ENCODE measurements at places on chromosomes 4 and X.

GRCh38 chr4:54696649-54697048 is 38.9 kb downstream of the KIT start:
- no peak for DNase-seq

GRCh38 chr4:146639506-146639932 is 826 bp downstream of the POU4F2 start:
- DNase-seq: no peak

GRCh38 chr4:127698789-127699200 is 31.4 kb upstream of the SLC25A31 start:
- DNase-seq: no peak

DNA sequence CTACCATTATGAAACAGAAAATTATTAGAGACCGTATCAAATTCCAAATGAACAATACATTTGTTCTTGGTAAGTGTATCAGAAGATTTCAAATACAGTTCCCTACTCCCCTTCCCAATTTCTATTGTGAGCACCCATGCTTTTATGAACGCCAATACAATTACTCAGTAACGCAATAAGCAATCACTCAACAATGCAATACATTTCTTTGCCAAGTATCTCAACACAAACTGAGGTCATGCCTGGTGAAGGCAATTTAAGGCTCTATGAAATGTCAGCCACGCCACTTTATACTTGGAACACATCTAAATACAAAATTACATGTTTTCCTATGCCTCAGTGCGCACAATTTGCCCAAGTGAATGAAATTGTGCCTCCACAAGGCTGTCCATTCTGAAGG is 712 bp downstream of the PNPLA4 start:
- no peak for DNase-seq

DNA sequence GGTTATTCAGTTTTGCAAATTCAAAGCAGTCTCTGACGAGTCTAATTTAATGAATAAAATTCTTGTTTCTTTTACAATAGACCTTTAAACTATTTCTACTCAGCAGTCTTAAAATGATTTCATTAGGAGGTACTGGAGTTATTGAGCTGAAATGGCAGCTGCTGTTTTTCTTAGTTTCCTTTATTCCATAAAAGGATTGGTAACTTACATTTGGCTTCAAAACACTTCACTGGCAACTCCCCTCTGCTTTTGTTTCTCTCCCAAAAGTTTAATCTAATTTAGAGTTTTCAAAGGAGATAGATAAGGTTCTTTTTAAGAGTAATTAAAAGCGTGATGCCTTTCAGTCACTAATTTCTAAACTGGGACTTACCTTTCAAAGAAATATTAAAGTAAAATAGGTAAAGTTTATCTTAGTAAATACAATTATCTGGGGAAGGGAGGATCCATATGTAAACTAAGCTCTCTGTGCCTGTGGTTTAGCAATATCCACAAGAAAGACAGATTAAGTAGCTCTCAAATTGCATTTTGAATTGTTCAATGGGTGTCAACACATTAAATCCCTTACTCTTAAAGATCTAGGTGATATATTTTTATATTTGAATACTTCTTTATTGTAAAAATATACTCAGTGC is 17.1 kb upstream of the PCDH10 start:
- no peak for DNase-seq

DNA sequence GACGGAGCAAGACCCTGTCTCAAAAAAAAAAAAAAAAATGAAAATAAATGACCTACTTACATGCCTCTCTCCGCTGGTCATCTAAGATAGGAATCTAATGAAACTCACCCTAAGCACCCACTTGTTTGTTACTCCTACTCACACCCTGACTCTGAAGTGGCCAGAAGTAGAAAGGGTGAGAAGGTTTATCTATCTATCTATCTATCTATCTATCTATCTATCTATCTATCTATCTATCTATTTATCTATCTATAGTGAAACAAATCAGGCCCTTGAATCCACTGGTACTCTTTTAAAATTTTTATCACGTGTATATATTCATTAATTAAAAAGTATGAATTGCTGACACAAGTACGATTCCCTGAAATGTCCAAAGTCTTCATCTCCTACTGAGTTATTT is 75.2 kb downstream of the SLC10A7 start:
- DNase-seq: no peak

GRCh38 chrX:153409414-153410101 is 1.7 kb upstream of the ZFP92 start:
- DNase-seq: no peak

DNA sequence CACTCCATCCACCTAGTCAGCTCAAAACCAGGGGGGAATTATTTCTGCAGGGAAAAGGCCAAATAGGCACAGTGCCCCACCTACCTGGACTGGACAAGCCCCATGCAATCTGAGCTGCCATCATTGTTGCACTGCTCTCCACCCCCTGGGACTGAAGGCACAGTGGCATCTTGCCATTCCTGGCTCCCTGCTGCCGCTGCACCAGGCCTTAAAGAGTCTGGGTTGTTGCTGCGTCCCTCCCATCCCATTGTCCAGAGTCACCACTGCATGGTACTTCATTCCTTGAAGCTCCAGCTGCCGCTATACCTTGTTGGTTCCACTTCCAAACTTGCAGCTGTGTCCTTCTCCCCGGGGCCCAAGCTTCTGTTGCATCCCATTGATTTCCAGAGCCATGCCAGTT is 629.7 kb downstream of the STIM2 start:
- no peak for DNase-seq

DNA sequence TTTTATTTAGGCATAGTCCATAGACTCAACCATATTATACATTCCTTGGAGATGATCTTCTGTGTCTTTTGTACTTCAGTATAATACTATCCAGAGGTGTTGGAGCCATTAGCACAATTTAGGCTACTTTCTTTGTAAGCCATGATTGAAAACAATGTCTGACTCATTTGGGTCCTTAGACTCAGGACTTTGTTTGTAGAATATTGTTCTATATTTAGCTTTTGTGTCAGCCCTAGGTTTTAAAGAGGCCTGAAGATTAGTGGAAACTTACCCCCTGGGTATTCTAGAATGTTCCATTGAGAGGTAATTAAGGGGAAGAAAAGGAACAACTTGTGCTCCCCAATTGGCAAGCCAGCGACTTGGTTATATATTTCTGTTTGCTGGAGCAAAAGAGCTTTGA is 145.2 kb upstream of the SCML1 start:
- DNase-seq: no peak

GRCh38 chr4:147546349-147546748 is 65.5 kb downstream of the EDNRA start:
- DNase-seq: no peak

DNA sequence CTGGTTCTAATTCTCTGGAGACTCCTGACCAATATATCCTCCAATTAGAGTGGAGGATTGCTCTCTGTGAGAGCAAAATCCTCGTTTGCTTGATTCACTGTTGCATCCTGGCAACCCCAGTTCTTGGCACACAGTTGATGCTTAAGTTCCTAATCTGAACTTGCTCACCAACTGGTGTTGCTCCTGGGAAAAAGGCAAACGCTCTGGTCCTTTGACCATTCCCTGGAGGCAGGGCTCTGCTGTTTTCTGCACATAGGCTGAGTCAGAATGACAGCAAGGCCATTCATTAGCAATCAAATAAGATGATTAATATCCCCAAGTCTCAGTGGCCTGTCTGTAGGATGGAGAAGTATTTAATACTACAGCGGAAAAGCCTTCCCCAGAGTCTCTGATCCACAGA is 172.7 kb upstream of the TBC1D9 start:
- no peak for DNase-seq

DNA sequence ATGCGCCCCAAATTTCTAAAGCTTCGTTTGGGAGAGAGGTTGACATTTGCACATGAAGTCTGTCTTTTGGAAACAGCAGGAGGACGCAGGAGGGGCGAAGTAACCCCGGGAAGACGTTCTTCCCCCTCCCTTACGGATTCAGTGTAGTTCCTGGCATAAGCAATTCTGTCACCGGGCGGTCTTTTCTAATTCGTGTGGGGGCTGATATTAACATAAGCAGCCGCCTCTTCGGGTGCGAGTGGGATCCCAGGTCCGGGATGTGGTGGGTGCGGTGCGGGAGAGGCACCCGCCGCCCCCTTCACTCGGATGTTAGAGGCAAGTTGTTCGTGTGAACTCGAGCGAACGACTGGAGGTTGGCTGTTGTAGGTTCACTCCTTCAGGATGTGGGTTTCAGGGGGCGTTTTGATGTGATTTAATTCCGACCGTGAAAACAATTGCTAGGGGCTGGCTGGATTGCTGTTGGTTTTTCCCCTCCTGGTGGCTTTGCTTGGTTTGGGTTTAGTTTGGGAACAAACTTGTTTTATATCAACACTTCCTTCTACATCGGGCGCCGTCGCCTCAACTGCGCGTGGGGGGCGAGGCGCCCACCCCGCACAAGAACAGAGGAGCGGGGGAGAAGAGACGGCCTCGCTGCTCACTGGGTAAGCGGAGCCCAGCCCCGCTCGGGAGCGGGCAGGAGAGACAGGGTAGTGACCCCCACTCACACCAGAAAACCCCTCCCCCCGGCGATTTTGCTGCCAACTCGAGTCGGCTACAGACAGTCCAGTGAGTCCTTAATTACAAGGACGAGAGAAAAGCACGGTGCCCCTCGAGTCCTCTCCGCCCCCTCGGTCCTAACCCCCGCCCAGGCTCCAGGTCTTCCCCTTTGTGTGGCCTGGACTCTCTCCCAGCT is 2.9 kb upstream of the LEF1 start:
- no peak for DNase-seq

DNA sequence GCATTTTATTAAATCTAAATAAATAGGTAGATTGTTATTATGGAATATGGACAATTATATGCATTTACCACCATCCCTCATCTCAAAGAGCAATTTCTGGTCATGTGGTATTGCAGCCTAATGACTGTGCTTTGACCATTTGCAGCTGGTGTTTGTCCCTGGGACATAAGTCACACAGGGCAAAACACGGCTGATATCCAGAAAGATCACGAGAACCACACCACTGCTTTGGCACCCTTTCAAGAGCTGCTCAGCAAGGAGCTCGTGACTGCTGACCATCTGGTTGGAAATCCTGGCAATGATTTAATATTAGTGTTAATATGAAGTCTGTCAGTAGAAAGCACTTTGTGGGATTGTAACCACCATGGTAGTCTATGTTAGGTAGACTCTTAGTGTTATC is 545.0 kb downstream of the GBA3 start:
- no peak for DNase-seq

DNA sequence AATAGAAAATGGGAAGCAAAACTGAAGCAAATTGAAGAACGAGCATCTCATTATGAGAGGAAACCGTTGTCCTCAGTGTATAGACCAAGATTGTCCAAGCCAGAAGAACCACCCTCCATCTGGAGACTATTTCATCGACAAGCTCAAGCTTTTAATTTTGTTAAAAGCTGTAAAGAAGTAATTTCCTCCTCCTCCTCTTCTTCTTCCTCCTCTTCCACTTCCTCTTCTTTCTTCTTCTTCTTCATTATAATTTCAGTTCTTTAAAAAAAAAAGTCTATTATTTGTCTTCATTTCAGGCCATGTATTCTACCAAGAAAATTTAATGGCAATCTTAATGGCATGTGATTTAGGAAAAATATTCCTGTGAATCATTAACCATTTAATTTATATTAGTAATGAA is 7.6 kb downstream of the PRIMPOL start:
- DNase-seq: no peak

DNA sequence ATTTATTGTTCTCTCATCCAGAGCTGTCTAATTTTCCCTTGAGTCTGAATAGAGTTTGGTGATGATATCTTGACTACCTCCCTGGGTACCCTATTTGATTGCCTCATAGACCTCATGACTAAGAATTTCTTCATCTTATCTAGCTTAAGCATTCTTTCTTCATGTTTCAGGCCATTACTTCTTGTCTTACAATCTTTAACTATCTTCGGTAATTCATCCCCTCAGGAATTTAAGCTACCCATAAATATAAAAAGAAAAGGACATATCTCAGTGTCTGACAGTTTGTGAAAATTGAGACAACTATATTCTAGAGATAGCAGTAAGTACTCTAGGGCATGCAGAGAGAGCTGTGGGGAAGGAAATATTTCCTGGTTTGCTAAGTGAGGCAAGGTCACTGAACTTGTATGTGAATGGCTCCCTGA is 466.1 kb upstream of the GRID2 start:
- no peak for DNase-seq

DNA sequence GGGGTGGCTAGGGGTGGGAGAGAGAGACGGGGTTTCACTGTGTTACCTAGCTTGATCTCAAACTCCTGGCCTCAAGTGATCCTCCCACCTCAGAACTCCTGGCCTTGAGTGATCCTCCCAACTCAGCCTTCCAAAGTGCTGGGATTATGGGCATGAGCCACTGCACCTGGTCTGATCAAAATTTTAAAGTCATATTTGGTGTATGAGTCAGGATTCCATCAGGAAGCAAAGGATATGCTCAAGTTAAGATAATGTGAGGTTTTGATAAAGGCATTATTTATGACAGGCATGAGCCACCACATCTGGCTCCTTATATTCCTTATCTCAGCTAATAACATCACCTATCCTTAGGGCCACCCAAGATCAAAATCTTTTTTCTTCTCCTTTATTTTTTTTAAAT is 182.0 kb downstream of the SLC4A4 start:
- DNase-seq: no peak

GRCh38 chr4:26731351-26732035 is 129.1 kb upstream of the STIM2 start:
- no peak for DNase-seq

- DNase-seq: no peak
Observed at GRCh38 chrX:9880237-9880636, 86.9 kb upstream of the CLDN34 start.

DNA sequence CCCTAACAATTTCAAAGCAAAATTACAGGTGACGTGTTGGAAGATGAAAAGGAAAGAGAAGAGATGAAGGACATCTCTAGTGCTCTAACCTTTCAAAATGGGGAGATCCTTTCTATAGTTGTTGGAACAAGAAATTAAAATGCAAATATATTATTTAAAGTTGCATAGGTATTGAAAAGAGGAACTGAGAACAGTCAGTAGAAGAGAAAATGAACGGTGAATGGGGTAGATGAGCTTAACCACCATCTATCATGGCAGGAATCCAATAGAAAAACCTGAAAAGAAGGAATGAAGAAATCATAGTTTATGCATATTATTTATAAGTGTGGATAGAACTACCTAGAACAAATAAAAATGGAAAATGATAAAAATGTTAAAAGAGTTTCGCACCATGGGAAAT is 42.0 kb downstream of the ANXA5 start:
- no peak for DNase-seq

GRCh38 chr4:140238351-140239056 is 84.5 kb upstream of the MAML3 start:
- peak; percentile 95 for DNase-seq

DNA sequence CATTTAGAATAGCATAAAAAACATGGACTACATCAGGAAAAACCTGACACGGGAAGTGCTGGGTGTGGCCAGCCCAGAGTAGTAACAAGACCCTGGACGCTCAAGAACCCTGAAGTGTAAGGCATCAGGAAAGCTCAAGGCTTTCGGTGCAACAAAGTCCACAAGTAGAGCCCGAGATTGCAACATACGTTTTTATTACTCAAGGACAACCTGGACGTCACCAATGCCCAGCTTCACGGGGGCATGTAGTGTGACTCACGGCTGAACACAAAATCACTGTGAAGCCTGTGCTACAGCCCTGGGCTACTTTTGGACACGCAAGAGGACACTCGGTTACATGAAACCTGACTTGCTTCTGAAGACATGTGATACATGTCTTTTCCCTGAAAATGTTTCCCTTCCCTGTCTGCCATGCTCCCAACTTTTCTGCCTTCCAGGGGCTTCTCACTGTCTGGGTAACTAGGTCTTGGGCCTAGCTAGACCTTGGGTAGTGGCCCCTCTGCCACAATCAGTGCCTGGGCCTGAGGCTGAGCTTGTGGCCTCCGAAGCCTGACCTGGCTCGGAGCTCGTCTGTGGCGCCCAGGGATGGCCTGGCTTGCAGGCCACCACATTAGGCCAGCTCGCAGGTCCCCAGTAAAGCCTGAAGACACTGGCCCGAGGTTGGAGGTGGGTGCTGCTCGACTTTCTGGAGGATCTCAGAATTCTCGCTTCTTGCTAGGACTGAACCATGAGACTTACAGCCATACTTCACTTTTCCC is 9.2 kb downstream of the IRAK1 start:
- DNase-seq: no peak
